CD4-positive, alpha-beta memory T cell (primary cell): ENCODE measurements at places on chromosomes 2 and 18. TPM values are rescaled to one million over a fixed set of nuclear protein-coding genes. Genes with fewer than 3 reads are reported as not detected.

The LBX2 gene
- total RNA-seq: 0.30 TPM

DNA sequence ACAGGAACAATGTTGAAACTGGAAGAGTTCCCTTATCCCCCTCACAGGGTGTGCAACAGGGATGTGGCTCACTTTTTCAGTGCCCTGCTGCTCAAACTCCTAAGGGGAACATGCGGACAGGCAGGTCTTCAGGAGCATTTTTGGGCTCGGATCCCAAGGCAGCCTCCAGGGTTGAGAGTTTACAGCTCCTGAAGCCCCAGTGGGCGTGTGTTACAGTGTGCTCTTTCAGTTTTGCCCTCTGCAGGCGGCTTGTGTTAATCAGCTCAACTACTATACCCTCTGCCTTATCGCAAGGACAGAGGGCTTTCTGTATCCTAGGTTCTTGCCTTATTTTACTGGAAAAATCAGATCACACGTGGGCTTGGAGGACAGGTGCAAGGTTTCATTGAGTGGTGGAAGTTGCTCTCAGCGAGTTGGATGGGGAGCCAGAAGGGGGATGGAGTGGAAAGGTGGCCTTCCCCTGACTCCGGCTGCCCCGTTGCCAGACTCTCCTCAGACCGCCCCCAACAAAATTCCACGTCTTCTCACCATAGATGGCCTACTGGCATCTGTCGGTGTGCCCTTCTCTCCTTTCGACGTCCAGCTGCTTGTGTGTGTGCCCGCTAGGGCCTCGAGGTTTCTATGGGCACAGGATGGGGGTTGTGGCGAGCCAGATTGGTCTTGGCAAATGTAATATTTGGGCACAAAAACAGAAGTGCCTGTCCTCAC is 541.9 kb downstream of the TMX3 start:
- no peak for DNase-seq

- no peak for DNase-seq
These were observed 2.2 kb downstream of the HOXD10 start for GRCh38 chr2:176118601-176119339.

The RGPD3 gene
- total RNA-seq: 0.47 TPM

GRCh38 chr18:6653880-6654279 is 75.6 kb upstream of the ARHGAP28 start:
- no peak for DNase-seq

DNA sequence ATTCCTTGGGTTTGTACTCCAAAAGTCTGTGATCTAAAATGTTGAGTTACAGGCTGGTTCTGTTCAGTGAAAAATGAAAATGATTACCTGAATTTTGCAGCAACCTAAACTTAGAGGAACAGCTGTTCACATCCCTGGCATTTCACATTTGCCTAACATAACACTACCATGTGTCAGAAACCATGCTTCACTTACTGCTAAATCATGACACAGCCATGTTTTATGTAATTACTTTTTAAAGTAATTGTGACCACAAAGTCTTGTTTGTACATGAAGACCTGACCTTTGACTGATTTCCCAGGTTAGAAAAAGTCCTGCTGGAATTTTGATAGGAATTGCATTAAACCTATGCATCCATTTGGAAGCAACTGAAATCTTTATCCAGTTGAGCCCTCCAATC is 79.1 kb downstream of the FAM168B start:
- no peak for DNase-seq

DNA sequence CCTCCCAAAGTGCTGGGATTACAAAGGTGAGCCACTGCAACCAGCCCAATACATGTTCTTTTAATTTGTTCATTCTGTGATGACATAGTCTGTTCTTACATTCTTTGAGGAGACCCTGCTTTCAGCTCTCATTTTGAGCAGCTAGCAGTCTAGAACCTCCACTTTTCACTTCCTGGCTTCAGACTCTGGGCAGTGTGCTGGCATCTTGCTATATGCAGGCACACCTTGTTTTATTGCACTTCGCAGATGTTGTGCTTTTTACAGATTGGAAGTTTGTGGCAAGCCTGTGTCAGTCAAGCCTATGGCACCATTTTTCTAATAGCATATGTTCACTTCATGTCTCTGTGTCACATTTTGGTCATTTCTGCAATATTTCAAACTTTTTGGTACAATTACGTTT is 72.4 kb downstream of the PRKCE start:
- DNase-seq: no peak

DNA sequence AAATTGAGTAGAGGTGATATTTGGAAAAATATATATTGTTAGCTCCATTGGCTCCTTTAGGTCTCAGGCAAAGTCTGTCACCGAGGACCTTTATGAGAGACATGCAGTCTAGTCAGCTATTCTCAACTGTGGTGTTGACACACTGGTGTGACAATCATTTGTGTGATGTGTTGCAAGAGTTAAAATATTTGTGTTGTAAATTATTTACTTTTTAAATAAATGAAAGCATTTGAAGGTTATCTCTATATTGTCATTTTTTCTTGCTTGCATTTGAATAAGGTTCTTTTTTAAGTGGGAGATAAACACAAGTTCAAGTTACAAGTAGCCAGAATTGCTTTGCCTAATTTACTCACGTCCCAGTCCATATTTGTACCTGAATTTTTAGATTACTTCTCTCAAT is 4.3 kb downstream of the REL start:
- no peak for DNase-seq

GRCh38 chr18:26813043-26813442 is 52.5 kb downstream of the AQP4 start:
- DNase-seq: no peak

- DNase-seq: no peak
These were observed 63.9 kb upstream of the TANK start for GRCh38 chr2:161096336-161096735.

DNA sequence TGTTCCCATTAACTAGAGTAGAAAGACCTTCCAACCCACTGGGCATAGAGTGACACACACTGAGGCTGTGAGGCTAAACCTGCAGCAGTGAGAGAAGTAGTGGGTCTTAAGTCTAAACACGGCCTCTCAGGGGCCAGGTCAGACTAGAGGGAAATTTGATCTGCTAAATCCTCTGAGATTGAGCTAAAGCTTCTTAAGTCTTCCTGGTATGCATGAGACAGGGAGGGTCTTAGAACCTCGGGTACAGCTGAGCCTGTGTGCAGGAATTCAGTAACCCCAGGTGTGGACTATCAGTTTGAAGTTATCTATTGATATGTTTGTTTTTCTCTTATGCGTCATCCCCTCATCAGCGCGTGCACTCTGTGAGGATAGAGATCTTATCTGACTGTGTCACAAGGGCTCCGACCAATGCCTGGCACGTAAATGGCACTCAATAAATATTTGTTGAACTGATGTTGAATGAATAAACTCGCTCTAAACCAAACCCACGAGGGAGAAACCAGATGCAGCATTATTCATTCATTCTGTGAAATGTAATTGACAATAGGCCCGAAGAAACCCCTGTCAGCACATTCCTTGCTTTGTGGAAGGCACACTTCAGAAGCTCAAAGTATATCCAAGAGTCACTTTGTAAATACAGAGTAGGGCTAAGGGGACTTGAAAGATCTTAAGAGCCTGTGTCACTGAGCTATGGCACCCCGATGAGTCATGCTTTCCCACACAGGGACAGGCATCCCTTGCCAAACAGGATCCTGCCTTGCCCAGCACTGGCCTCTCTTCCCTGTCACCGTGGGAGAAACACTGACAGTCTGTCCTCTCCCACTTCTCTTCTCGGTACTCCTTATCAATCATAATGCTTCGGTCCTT is 21.7 kb upstream of the RAB10 start:
- DNase-seq: no peak

The KLHL41 gene
- total RNA-seq: 0.25 TPM

DNA sequence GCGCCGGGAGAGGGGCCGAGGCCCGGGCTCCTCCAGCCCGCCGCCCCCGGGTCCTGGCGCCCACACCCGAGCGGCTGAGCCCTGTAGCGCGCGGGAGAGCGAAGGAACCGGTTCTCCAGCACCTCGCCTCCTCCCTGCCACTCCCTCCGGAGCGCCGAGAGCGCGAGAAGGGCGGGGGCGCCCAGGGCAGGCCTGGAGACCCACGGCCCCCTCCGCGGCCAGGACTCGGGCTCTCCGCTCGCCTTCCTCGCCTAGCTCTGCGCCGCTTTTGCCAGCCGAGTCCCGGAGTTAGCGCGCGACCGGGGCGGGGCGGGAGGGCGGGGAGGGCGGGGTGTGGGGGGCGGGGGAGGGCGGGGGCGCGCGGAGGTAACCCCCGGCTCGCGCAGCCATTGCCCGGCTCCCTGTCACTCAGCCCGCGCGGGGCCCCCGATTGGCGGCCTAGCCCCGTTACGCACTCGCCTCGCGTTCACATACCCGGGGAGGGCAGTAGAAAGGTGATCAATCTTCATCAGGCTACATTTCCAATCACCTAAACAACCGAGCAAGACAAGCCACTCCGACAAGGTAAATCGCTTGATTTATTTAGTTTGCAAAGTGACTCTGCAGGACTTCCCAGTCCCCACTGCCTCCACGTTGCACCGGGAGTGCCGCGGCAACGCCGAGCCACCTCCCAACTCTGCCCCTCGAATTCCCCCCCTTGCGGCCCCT is at the start of gene OTX1:
TSS of gene OTX1 (plus strand) at position 497 of the 708 bp plus-strand sequence. CDS start 2,161 bp downstream, outside the sequence.
- DNase-seq: no peak

DNA sequence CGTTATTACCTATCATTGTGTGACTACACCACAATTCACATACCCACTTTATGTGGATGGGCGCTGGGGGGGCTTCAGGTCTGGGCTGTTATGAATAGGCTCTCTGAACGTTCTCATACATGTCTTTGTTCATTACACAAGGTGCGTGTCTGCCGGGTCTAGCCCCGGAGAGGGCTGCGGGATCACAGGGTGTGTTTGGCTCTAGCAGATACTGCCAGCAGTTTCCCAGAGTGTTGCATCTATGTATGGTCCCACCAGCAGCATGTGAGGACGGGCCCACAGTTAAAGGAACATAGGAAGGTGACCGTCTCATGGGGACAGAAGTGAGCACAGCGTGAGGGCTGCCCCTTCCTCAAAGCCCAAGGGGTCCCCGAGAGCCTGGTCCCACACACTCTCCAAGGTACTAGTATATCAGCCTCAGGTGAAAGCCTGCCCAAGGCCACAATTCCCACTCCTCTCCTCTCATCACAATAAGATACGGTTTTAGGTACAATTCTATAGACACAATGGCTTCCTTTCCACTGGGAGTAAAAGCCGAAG is 48.8 kb downstream of the TFCP2L1 start:
- no peak for DNase-seq

The MYCN gene
- 0.15 TPM for total RNA-seq

The GRHL1 gene
- total RNA-seq: 0.33 TPM

- no peak for DNase-seq
These were observed 24.0 kb upstream of the GALNT5 start for GRCh38 chr2:157233506-157233905.

DNA sequence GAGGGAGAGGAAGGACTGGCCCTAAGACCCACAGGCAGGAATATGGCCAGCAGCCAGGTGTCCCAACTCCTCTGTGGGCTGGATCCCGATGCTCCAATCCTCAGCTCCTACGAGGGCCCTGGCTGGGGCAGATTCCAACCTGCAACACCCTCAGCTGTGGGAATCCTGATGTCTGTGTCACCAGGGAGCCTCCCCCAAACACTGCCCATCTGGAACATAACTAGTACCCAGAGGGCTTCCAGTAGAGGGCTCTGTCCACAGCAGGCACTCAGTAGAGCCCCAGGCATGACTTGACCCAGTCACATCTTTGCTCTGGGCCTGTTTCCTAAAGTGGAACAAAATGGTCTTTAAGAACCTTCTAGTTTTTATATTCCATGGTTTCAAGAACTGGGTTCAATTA is 20.6 kb upstream of the LOXHD1 start:
- DNase-seq: no peak

- DNase-seq: no peak
These were observed 150.1 kb downstream of the GLI2 start for GRCh38 chr2:120885749-120886148.
